Stimulated activated CD4-positive, alpha-beta T cell treated with anti-CD3 and anti-CD28 coated beads, TNF-alpha, amount 100 ng/mL, for 4 hours (primary cell): ENCODE measurements at places on chromosomes 1 and 21.

DNA sequence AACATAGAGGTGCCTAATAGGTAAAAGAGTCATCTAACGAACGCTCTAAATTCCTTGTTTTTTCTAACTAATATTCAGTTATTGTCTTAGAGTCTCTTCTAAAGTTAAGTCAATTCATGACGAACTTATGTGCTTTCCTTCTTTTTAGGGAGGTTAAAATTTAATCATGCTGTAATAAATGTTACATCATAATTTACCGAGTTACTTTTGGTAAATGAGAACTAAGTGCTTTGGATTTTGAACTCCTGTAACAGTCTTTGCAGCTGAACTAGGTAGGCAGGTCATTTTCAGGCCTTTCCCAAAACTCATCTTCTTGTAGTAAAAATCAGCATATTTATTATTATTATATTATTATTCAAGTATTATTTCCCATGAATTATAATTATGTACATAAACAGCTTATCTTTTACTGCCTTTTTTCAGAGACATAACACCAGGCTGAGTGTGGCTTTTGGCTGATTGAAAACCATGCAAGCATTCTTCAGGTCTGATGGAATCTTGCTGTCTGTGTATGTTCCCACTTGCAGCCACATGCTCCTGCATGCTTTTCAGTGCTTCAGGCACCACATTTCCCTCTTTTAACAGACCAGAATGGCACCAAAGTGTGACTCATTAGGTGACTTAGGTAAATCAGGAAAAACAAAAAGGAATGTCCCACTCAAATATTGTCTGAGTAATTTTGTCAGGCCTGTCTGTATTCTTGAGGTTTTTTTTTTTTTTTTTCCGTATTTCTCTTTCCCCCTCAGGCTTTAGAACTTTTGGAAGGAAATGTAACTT, 81.0 kb upstream of the CD55 start:
- DNase-seq, result no peak

GRCh38 chr21:29193901-29194300, 63.5 kb downstream of the MAP3K7CL start:
- no peak for DNase-seq

- peak; percentile 76 for DNase-seq
Measured at GRCh38 chr1:9128520-9129265, at the start of gene GPR157. Gene GPR157 (minus strand): TSS chr1:9129102. CDS start chr1:9129027, 75 bp downstream.

GRCh38 chr1:163265547-163265946, 56.2 kb upstream of the NUF2 start:
- DNase-seq, result no peak
